ENCODE measurements at places on chromosomes 4 and X.

- no peak for DNase-seq
These were observed 1475.5 kb upstream of the AGA start for GRCh38 chr4:178917756-178918155.

GRCh38 chr4:20666012-20666860 is 34.0 kb upstream of the PACRGL start:
- no peak for DNase-seq

DNA sequence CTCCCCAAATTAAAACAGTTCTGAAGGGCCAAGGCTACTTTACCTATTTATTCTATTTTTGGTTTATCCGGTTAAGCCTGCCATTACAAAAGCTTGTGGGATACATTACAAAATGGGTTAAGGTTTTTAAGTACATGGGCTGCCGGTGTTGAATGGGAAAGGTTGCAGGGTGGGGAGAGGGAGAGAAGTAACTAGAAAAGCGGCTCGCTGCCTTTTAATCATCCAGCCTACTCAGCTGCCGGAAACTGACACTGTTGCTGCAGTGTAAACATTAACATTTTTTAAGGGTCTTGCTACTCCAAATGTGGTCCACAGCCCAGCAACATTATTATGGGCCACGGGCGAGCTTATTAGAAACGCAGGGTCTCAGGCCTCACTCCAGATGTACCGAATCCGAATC is 1.5 kb upstream of the IL1RAPL1 start:
- no peak for DNase-seq

DNA sequence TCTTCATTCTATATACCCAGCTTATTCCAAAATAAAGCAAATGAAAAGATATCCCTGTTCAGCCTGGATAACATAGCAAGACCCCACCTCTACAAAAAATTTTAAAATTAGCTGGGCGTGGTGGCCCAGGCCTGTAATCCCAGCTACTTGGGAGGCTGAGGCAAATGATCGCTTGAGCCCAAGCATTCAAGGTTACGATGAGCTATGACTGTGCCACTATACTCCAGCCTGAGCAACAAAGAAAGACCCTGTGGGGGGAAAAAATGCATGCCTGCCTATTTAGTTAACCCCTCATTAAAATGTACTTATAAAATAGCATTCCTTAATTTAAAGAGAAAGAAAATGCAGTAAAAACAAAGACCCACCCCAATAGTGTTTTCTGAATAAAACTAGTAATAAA is 9.3 kb downstream of the PRSS12 start:
- DNase-seq = no peak

- no peak for DNase-seq
These were observed 202.9 kb upstream of the NPY2R start for GRCh38 chr4:155005395-155006090.

DNA sequence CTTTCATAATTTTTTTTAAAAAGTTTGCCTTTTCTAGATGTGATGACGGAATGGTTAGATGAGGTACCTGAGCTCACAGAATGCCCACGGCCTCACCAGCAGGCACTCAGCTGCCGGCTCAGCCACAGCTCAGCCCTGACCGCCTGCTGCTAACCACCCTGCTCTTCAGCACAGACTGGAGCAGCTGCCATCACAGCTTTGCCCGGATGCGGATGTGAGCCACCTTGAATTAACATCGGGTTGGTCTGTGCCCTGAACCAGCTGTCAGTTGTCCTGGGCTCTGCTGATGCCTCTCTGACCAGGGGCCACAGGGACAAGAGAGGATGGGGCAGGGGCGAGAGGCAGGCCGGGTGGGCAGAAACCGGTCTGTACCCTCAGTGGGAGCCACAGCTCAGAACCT is 93.3 kb downstream of the HMX1 start:
- DNase-seq = no peak

DNA sequence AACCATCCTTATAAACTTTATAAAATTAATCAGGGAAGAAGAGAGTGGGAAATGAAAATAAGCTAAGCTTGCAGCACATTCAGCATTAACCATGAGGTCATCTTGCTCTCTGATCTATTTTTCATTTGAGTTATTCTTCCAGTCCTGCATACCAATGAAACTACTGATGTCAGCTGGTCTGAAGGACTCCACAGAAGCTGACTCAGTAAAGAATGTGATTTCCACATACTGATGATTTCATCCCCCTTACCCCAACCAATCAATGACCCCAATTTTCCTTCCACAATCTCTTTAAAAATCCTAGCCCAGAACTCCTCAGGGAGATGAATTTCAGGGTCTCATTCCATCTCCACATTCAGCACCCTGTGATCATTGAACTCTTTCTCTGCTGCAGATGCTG is 18.8 kb upstream of the DSPP start:
- DNase-seq = no peak

- no peak for DNase-seq
These were observed 12.2 kb downstream of the MTNR1A start for GRCh38 chr4:186543206-186543605.

DNA sequence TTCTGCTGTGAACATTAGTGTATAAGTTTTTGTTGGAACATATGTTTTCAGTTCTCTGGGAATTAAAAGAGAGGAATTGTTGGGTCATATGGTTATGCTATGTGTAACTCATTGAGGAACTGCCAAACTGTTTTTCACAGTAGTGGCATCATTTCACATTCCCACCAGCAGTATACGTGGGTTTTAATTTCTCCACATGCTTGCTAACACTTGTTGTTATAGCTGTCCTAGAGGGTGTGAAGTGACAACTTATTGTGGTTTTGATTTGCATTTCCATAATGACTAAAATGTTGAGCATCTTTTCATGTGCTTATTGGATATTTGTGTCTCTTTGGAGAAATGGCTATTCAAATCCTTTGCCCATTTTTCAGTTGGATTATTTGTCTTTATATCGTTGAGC is 13.7 kb downstream of the APELA start:
- no peak for DNase-seq

DNA sequence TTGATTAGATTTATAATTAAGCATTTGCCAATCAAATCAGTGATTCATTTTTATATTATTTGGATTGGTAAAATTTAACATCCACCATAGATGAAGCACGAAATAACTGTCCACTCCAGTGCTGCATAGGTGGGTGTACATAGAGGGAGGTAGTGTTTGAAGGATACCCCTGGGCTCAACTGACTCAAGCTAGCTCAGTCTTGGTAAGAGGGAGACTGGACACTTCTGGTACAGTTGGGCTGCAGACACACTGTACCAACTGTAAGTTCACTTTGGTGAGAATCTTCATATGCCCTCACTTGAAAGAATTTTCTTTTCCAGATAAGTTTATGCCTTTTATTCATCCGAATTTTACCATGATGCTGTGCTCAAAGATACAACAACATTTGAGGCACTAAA is 48.6 kb upstream of the UGT2B15 start:
- DNase-seq = no peak

DNA sequence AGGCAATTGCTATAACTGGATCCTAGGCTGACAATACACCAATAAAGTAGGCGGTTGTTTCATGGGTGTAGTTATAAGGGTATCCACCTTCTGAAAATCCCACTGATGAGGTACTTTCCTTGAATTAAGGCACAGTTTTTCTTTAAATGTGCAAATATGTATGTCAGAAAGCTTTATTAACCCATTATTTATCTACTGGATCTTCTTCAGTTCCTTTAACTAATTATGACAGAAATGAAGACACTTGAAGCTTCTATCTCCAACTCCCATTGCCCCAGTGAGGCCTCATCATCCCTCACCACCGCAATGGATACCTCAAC is 159.6 kb upstream of the KLF3 start:
- no peak for DNase-seq

DNA sequence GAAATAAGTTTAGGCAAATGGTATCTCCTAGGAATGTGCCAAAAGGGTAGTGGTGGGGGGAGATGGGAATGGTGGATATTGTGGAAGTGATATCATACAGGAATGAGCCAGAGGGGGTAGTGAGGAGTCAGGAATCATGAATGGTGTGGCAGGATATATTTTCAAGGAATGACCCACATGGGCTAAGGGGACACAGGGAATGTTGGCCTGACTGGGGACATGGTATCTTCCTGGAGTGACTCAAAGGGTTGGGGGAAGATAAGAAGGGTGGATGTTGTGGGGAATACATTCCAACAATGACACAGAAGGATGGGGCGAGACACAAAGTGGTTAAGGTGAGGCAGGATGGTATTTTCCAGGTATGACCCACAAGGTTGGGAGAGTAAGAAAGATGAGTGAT is 60.6 kb downstream of the MAOA start:
- DNase-seq = no peak

DNA sequence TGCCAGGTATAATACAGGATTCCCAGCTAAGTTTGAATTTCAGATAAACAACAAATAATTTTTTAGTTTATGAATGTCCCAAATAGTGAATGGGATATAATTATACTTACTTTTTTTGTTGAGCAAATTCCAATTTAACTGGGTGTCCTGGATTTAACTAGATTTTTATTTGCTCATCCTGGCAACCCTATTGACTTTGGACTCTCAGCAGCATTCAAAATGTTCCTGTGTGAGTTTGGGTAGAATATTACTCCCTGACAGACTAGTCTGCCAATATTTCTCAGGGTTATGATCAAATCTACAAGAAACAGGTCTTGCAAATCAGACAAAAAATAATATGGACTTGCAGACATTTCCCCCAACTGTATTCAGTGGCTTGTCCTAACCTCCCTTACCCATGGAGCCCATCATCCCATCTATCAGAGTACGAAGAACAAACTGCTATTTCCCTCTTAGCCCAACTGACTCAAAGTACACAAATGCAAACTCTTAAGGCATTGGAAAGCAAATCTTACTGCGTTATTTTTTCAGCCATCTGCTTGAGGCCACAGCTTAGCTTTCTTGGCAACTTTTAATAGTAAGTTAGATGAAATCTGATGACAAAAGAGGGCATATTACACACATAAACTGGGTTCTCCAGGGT is 20.7 kb downstream of the SETD7 start:
- no peak for DNase-seq

DNA sequence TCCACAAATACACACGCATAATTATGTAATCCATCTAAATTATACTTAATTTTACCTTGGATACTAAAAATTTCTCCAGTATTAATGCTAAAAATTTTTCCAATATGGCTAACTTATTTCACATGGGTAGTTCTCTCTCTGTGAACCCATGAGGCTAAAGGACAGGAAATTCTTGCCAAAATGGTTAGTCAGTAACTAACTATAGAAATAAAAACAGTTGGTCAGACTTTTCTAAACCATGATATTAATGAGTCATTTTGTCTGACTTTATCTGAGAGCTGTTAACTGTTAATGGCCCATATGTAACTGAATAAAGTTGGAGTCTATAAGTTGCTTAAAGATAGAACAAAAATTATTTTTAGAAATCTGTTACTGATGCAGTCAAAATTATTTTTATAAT is 549.4 kb downstream of the TLL1 start:
- DNase-seq = no peak

- no peak for DNase-seq
These were observed 96.5 kb downstream of the ASB9 start for GRCh38 chrX:15173411-15173810.

GRCh38 chr4:101197350-101197749 is 150.0 kb downstream of the PPP3CA start:
- no peak for DNase-seq

GRCh38 chr4:3339577-3339976 is 46.8 kb downstream of the RGS12 start:
- no peak for DNase-seq

GRCh38 chr4:56880572-56880971 is 27.1 kb upstream of the REST start:
- no peak for DNase-seq

GRCh38 chr4:113781439-113782040 is 20.0 kb upstream of the CAMK2D start:
- no peak for DNase-seq
